ENCODE measurements at places on chromosomes 7 and 10. TPM values are rescaled to one million over a fixed set of nuclear protein-coding genes. Genes with fewer than 3 reads are reported as not detected.

- DNase-seq, result peak; percentile 85
Observed at GRCh38 chr7:151088856-151089699, 2.8 kb downstream of the AGAP3 start.

- DNase-seq, result no peak
Observed at GRCh38 chr10:97974526-97975525, 55.6 kb downstream of the CRTAC1 start.

LRRC17 gene
- total RNA-seq, result not detected

DNA sequence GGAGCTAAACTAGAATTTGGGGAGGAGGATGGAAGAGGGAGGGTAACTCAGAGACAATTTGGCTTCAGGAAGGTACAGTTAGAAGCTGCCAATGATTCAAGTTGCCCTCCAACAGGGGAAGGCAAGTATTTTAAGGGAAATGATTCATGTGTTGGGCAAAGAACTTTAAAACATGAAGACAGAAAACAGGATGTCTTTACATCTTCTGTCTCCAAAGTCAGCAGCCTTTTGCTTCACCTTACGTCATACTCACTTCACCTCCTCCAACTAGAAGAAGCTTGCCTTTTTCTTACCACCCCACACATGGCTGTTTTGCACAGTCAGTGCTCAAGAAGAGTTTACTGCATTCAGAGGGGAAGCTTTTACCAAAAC, 36.1 kb downstream of the PPP1R3C start:
- peak; percentile 77 for DNase-seq

GRCh38 chr10:76035206-76036110, 604.0 kb downstream of the LRMDA start:
- no peak for DNase-seq

DNA sequence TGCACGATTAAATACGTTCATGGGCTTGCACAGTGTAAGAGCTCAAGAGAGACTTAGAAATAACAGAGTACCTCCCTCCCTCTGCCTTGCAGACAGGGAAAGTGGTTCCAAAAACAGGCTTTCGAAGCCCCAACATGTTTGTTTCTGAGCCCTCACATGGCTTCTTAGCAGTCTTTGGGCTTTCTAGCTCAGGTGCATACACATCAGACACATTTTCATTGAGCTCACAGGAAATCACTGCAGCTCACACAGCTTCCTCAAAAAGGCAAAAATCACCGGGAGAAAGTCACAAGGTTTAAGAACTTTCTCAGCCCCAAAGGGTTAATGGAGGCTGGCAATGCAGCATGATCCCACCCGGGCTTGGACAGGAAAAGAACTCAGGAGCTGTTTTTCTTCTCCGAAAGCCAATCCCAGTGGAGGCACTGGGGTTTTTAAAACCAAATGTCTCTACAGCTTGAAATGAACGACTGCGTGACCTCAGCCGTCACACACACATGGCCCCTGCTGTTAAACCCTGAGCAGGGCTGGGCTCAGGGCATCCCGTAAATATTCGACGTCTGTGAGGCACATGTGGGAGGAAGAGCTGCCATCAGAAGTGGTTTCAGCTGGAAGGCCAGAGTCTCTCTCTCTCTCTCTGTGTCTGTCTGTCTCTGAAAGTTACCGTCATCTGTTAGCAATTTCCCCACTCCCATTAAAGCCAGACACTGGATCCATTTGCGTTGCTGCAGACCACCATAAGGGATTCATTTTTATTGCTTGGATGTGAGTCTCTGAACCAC, 69.7 kb downstream of the CALML3 start:
- no peak for DNase-seq

ELFN1 gene
- total RNA-seq, result not detected

DNA sequence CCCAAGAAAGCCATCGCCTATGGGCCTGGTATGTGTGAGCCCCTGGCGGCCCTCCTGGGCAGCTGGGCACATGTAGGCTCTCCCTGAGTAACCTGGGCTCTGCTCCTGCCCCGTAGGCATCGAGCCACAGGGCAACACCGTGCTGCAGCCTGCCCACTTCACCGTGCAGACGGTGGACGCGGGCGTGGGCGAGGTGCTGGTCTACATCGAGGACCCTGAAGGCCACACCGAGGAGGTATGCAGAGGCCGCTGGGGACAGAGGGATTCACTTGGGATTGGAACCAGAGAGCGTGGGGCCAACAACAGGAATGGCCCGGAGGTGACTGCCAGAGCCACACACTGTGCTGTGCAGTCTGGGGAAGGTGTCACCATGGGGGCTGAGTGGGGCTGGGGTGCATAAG, 7.3 kb downstream of the FLNC start:
- no peak for DNase-seq

DNA sequence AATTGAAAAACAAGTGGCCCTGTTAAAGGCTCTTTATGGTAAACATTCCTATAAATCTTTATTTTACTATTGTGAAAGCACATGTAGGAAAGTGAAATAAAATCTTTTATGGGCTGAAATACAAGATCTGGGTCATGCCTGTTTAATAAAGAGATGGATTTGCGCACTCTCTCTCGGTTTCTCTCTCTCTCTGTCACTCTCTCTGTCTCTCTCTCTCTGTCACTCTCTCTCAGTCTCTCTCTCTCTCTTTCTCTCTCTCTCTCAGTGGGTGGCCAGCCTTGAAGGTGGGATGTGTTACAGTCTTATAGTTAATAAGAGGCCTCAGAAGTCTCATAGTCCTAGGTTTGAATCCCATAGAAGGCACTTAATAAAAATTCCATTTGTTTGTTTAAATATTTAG, 2.4 kb downstream of the TAC1 start:
- DNase-seq, result no peak

DNA sequence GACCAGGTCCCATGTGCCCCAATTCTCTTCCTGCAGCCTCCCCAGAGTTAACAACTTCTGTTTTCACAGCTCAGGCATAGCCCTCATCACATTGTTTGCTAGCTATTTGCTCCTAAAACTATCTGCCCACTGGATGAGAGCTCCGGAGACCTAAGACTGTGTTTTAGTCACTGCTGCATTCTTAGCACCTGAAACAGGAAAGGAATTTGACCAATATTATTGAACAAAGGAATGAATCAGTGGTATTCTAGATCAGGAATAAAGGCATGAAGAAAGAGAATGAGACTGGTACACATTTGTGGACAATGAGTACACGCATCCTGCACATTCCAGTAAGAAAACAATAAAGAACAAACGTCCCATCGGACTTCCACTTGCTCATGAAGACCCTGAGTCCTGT, 54.8 kb downstream of the PPP1R17 start:
- peak; percentile 34 for DNase-seq

GRCh38 chr7:73932364-73932763, 71.4 kb downstream of the TMEM270 start:
- no peak for DNase-seq

DNA sequence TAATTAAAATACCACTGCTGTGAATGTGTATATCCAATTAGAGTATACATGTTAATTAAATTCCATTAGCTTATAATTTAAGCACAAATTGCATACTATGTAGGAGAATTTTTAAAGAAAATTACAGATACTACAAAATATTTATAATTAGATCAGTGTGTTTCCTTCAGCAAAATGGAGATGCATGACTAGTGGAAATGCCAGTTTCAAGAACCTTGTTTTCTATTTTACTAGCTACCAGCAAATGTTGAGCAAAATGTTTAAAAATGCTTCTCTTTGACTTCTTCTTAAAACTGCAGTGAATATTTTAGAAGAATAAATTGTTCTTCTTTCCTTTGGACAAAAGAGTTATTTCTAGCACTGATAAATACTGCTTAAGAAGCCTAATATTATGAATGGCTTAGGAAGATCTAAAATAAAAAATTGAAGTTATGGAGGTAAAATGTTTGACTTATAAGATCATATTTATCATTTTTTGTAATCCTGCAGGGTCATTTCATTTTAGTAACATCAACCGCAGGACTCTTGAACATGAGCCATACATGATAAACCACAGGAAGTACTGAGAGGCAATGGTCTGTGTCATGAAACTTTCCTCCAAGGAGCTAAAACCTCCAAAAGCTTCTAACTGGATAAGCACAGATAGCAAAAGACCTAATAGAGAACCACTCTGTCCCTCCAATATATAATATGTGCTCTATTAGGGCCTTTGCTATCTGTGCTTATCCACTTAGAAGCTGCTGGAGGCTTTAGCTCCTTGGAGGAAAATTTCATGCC, 1066.0 kb upstream of the CELF2 start:
- no peak for DNase-seq

DYNC1I1 gene
- 0.56 TPM for total RNA-seq

GRCh38 chr7:49766966-49767365, 6.5 kb upstream of the VWC2 start:
- no peak for DNase-seq

DNA sequence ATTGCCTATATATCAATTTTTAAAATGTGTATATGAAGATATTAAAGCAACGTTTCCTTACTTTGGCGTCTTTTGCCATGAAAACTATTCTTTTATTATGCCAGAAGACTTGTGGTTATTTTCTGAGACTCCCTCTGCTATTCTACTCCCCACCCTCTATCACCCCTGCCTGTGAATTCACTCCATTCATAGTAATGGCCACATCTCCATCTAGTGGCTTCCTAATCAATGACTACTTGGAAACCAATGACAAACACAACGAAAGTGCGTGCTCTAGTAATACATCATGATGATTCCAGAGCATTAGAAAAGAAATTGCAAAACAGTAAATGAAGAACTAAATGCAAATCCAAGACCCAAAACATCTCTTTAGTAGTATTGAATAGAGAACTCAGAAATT, 186.7 kb upstream of the HGF start:
- DNase-seq, result no peak

DNA sequence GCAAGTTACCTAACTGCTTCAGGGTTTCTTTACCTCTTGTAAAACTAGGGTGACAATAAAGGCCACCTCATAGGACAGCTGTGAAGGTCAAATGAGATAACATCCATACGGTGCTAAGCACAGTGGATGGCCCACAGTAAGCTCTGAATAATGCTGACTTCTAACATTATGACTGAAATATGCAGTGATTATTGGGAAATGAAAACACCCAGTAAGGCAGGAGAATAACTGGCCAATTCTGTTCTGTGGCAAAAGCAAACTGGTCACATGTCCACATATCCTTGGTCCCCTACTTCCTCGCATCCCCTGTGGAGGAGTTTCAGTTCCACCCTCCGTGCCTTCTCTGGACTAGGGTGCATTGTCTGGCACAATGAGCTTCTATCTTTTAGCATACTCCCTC, 1.4 kb downstream of the CUBN start:
- DNase-seq, result no peak

GRCh38 chr10:7218968-7219367, 191.9 kb downstream of the SFMBT2 start:
- no peak for DNase-seq

DNA sequence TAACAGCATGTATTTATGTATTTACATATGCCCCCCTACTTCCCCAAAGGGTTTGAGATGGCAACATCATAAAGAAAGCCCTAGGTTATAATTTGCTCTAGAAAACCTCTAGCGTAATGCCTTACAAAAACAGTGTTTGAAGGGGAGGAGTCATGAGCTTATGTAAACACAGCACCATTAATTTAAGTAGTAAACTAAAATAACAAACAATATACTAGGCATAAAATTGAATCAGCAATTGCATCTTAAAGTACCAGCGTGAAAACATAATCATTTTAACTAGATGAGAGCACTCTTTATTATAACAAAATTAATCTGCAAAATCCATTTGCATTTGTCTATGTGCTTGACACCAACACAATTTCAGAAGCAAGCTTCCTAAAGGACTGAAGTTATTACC, 507.2 kb upstream of the NRP1 start:
- DNase-seq, result no peak

DNA sequence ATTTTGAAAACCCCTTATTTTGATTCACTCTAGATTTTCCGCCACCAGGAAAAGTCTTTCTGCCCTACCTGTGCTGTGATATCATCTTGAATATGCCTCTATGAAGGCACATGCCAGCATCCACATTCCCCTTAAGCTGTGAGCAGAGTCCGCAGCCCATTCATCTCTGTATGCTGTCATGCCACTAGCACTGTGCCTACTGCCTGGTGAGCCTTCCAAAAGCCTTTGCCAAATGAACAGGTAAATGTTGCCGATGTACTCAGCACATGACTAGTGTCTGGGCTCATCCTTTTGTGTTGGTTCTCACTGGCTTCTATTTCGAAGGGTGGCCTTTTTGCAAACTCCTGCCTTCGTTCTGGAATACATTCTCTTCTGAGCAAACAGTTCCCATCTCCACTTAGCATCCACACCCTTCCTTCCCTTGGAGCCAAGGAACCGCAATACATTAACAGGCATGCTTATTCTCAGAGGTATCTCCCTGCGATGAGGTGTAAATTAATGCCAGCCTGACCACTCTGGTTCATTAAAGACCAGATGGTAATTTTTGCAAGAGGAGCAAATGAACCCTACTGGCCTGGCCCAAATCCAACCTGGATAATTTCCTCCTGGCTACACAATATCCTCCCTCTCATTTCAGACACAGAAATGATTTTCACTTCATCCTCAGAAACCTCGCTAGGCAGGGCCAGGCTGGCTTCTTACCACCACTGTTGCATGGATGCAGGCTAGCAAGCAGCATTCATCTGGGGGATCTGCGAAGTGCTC, 339.7 kb upstream of the NFE2L3 start:
- DNase-seq, result no peak

- DNase-seq, result peak; percentile 63
Observed at GRCh38 chr7:116689790-116690259, 17.8 kb downstream of the MET start.

GRCh38 chr10:66189271-66189670, 736.6 kb upstream of the LRRTM3 start:
- no peak for DNase-seq

ITPRID1 gene
- not detected for total RNA-seq

TMEM225B gene
- not detected for total RNA-seq

- no peak for DNase-seq
Observed at GRCh38 chr7:30750683-30751650, 968 bp upstream of the INMT start.

DNA sequence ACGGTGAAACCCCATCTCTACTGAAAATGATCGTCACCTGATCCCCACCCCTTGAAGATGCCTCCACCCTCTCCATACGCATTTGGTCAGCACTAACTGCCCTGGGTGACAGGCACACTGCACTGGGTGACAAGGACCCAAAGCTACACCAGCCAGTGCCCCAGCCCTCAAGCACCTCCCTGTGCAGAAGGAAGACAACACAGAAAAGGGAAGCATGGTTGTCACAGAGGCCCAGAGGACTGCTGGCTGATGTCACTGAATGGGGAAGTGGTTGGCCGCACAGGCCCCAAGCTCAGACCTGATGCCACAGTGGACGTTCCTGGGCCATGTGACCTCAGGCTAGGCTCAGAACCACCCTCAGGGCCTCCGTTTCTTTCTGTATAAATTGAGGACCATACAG, 4.2 kb upstream of the PILRA start:
- DNase-seq, result no peak

DNA sequence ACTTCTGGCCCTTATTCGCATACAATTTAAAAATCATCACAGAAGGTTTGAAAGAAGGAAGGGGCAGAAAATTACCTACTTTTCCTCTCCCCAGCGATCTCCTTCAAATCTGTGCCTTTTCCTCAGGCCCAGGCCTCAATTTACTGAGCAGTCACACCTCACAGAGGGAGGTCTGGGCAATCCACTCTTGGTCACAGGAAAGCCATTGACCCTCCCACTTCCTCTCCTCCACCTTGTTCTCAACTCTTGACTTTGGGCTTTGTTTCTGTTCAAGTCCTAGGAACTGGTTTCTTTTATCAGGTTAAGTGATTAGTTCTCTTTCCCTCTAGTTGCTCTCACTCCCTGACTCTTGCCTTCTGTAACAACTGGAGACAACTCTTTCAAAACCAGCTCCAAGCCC, 37.0 kb upstream of the ATRNL1 start:
- DNase-seq, result no peak
